ENCODE measurements at places on chromosomes 3 and 15.

- DNase-seq, result no peak
Measured at GRCh38 chr15:76169018-76169417, 109.2 kb downstream of the TMEM266 start.

- no peak for DNase-seq
Measured at GRCh38 chr3:7146529-7146928, 285.6 kb downstream of the GRM7 start.

GRCh38 chr3:102394517-102394916 is 40.3 kb upstream of the ZPLD1 start:
- no peak for DNase-seq

- DNase-seq, result no peak
Measured at GRCh38 chr3:139358841-139359562, 15.2 kb downstream of the MRPS22 start.

DNA sequence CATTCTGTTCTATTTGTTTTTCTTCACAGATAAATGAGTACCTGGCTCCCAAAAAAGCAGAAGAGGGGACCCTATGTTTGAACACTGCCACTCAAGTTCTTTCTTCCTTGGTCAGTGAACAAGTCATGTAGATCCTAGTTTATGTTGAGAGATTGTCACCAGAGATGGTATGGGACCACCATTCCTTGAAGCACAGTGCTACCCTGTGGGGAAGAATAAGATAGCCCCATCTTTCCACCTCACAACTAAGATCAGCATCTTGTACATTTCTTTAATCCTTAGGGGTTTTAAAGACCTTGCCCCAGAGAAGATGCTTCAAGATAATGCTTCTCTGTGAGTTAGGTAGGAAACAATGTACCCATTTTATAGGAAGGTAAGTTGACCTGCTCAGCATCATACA is 233.5 kb upstream of the WNT5A start:
- DNase-seq, result no peak

DNA sequence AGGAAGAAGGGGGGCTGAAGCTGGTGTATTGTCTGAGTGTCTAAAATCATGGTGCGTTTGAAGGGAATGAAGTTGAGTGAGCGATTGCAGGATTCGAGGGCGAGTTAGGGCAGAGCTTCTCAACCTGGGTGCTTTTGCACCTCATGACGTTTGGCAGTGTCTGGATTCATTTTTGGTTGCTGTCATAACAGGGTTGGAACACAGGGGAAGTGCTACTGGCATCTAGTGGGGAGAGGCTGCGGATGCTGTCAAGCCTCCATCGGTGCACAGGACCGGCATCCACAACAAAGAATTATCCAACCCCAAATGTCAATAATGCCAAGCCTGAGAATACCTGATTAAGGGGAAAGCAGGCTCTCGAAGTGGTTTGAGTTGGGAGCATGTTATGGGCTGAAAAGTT is 120.0 kb downstream of the SLCO3A1 start:
- DNase-seq, result no peak

DNA sequence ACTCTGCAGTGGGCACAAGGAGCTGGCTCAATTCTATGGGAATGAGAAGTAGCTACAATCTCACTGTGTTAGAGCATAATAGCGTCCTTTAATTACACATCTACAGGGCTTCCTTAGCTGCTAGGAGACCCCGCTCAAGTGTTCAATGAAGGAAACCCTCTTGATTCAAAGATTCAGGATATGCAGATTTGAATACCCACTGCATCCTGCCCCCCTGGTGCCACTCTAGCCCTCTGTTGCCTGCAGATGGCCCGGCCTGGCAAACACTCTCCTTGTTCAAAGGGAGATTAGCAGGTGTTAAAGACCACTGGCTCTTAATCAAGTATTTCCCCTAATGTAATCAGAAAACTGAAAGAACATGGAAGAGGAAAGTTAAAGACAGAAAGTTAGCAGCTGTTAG is 356.6 kb downstream of the VGLL3 start:
- no peak for DNase-seq

GRCh38 chr3:187758318-187758955 is 13.2 kb upstream of the BCL6 start:
- DNase-seq, result no peak

DNA sequence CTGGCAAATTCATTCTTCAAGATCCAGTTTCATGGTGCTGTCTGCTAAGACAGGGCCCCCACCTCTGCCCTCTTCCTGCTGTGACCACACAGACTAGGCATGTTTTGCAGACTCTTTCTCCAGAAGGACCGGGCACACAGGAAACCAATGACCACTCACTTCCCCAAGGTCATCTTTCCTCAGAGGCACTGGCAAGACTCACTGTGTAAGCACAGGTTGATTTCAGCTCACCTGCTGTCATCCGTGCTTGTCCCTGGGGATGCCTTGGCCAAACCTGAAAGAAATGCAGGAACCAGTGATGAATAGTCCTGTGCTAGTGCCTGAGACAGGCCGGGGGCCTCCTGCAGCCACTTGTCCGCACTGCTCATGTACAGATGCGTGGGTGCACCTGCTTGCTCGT is 33.5 kb downstream of the ALS2CL start:
- no peak for DNase-seq

- DNase-seq, result no peak
Measured at GRCh38 chr15:99009741-99010330, 2.2 kb upstream of the PGPEP1L start.

DNA sequence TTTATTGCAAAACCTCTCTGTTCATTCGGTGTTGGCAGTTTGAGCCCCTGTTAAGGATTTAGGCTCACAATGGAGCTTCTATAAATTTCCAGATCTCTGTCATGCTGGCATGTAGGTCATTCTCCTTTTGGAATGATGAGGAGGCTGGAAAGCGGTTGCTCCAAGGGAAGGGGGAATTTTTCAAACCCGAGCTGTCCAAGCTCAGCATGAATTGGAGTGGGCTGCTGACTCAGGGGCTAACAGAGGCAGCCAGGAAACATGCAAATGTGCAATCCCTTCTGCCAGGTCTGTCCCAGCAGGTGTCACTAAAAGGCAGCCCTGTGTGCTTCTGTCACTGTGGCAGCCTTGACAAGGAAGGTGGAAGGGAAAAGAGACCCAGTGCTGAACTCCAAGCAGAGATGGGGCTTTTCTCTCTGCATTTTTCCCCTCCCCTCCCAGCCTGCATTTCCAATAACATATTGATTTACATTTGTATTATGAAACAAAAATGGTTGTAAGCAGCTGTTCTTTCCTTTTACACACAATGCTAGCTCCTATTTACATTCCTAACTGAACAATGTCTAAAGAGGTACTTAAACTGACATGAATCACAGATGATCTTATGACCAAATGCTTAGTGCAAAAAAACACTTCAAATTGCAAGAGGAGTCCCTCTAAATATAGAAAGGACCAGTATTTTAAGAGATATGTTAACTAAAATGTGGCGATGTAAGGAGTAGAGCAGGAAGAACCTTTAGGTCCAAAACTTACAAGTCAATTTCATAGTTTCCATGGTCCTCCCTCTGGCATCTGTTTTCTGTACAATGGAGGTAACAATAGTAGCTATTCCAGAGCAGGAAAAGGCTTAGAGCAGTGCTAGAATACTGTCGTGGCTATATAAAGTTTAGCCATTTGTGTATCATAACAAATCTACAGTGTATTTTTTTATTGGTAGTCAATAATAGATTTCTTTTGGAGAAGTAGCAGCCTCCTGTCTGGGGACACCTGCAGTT is 84.5 kb upstream of the ATP10A start:
- no peak for DNase-seq

DNA sequence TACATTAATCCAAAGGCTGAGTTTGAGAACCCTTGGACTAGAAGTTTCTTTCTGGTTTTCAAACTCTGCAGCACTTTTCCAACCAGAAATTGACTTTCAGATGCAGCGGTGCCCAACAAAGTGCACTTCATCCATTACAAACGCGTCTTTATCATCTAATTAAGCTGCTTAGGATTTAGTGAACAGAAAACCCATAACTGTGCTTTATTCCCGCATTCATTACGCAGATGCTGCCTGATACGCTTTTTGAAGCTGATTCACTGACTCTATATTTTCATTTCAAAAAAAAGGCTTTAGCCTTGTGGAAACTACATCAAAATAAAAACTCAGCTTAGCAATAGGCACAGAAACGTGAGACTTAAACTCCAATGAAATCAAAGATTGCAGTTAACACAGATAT is 69.8 kb upstream of the CTXND1 start:
- no peak for DNase-seq

DNA sequence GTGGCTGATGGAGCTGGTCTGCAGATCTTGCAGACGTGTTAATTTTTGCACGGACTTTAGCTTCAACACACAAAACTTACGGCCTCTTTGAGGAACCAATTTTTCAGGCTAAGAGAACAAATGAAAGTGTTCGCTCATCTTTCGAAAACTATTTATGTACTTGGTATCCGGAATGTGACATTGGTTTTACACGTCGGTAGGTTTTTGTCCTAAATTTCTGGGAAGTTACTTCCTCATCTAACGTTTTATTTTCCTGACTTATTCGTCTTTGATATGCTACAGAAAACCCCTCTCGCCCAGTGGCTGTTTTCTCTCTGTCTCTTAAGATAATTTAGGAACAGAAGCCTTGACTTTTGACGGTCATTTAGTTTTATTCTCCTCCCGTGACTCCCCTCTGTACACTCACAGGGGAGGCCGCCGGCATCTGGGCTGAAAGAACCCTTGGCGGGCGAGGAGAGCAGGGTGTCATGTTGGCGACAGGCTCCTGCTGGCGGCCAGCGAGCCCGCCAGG is 834 bp upstream of the GREM1 start:
- no peak for DNase-seq

DNA sequence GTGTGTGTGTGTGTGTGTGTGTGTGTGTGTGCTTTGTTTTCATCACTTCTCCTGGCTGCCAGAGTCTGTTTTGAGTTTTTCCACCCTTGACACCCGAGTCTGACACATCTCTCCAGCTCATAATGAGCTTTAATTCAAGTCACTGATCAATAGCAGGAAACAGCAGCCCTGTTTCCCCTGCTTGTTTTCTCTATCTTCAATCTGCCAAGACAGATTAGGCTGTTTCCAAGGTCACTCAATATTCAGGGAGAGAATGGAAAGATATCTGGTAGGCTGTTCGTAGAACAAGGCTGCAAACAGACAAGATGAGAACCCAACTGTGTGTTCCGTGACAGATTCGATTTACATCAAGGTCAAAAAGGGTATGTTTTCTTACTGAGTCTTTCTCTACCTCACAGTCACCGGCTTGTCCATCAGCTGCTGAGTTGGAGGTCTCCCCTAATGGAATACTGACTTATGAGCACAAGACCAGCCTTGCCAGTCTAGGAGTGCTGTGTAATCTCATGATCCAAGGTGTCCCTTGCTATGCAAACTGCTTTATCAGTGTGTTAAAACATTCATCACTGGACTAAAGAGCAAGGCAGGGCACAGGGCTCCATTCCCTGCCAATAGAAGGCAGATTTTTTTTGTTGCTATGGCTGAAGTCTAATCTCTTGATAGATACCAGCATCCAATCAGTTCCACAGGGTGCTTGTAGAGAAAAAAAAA is 187.9 kb upstream of the LMCD1 start:
- no peak for DNase-seq

GRCh38 chr3:192915304-192915703 is 2.4 kb downstream of the MB21D2 start:
- no peak for DNase-seq

GRCh38 chr3:19866751-19867347 is 67.2 kb downstream of the EFHB start:
- peak; percentile 31 for DNase-seq

DNA sequence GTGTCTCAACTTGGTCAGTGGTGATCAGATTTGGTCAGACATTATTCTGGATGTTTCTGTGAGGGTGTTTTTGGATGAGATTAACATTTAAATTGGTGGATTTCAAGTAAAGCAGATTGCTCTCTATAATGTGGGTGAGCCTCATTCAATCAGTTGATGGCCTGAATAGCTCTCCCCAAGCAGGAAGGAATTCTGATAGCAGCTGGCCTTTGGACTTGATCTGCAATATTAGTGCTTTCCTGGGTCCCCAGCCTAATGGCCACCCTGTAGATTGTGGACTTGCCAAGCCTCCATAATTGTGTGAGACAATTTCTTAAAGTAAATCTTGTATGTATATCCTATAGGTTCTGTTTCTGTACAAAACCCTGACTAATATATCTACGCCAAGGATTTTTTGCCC is 153.9 kb upstream of the TBL1XR1 start:
- DNase-seq, result no peak

GRCh38 chr3:52743152-52743551 is 27.6 kb downstream of the NEK4 start:
- no peak for DNase-seq

- no peak for DNase-seq
Measured at GRCh38 chr15:73985101-73985873, 6.8 kb downstream of the STOML1 start.

Data from naive thymus-derived CD4-positive, alpha-beta T cell (primary cell).